Cortex of kidney (tissue), 1 donor: ENCODE measurements at places on chromosomes 6 and 20.

DNA sequence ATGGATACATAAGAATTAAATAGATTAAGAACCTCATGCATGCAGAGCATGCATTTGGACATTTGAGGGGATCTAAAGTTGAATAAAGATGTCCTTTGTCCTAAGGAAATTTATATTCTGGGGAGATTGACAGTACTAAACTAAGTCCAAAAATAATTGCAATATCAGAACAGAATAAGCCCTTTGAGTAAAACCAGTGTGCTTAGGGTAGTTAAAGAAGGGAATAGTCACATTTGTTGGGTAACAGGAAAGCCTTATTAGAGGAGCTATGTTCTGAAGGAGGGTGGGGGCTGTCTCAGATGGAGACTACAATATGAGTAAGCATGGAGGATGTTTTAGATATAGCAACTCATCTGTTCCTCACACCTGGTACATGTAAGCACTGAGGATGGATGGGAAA is 35.8 kb downstream of the CDC5L start:
- no peak for DNase-seq

DNA sequence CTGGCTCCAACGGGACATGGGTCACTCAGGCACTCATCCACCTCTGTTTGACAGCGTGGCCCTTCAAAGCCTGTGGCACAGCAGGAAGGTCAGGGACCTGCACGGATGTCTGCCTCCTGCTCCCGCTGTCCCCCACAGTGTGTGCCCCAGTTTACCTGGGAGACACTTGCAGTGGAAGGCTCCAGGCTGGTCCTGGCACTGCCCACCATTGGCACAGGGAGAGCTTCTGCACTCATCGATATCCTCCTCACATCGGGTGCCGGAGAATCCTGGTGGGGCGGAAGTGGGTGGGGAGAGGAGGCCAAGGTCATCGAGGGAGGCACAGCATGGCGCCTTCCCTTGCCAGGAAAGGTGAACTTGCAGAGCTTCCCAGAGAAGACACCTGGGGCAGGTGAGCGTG is 6.9 kb downstream of the NOTCH4 start:
- no peak for DNase-seq

GRCh38 chr20:63625771-63626423 is 1.0 kb downstream of the GMEB2 start:
- no peak for DNase-seq

GRCh38 chr6:145315982-145316600 is 419.2 kb downstream of the EPM2A start:
- DNase-seq, result no peak
